ENCODE measurements at places on chromosomes 4 and X. TPM values are rescaled to one million over a fixed set of nuclear protein-coding genes. Genes with fewer than 3 reads are reported as not detected.

The G6PD gene
- 75.4 TPM for total RNA-seq

The FTSJ1 gene
- 33.8 TPM for total RNA-seq

The TTC29 gene
- not detected for total RNA-seq

The BMP3 gene
- 0.28 TPM for total RNA-seq

The REELD1 gene
- not detected for total RNA-seq

The ASB12 gene
- total RNA-seq, result not detected

The MAP9 gene
- total RNA-seq, result 1.7 TPM

The LEF1 gene
- total RNA-seq, result 10.0 TPM

The GAB3 gene
- 0.52 TPM for total RNA-seq

The PIGA gene
- 17.5 TPM for total RNA-seq

The GAGE12E gene
- not detected for total RNA-seq

The HPSE gene
- total RNA-seq, result 15.4 TPM

The APLN gene
- total RNA-seq, result 0.28 TPM

The TMEM47 gene
- total RNA-seq, result 0.92 TPM

The UBQLN2 gene
- 31.9 TPM for total RNA-seq

The TBL1X gene
- 21.8 TPM for total RNA-seq

All from esophagus mucosa (tissue), 1 donor.